ENCODE measurements at places on chromosomes 5 and 9.

DNA sequence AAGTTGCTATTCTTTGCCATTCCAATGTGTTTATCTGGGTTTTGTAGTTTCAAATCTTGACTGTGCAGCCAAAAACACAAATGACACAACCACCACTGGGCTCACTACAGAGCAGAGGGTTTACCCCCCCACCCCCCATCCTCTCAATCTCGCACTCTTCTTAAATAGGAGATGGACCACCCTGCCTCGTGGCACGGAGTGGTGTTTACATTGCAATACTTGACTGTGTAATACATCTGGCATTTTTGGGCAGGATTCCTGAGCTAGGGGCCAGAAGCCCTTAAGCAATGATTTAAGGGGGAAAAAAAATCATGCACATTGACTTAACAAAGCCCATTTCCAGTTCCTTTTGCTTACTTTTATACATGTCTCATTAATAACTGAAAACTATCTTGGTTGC is 19.0 kb downstream of the PTCH1 start:
- no peak for DNase-seq

GRCh38 chr5:5291357-5291756 is 131.1 kb upstream of the ICE1 start:
- no peak for DNase-seq

- no peak for DNase-seq
These were observed 25.0 kb downstream of the MAST4 start for GRCh38 chr5:66621146-66621545.

DNA sequence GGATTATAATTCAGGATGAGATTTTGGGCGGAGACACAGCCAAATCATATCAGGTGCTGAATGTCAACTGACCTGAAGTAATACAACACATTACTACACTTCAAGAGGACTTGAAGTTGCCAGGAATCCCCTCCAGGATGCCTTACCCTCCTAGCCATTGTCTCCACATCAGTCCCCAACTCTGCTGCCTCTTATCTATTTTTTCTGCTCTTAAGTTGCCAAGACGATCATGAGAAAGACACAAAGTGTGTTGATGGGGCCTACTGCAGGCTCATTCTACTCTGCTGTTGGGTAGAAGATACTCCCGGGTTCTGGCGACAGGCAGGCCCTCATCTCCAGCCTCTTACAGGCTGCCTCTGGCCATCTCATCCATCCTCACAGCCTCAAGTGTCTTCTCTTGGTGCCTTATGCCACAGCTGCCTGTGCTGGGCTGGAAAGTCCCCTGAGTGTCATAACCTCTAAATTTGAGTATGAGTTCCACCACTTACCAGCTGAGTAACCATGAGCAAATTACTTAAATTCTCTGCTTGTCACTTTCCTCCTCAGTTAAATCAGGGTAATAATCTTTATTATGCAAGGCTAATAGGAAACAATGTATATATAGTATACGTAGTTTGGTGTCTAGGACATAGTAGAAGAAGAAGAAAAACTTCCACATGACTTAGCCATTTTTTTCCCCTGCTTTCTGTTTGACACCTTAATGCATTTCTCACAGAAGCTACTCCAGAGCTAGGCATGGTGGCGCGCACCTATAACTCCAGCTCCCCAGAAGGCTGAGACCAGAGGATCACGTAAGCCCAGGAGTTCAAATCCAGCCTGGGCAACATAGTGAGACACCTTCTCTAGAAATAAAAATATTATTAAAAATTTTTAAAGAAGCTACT is 73.0 kb upstream of the SNX2 start:
- no peak for DNase-seq

GRCh38 chr9:128631636-128632035 is 25.0 kb downstream of the DYNC2I2 start:
- DNase-seq: no peak

- DNase-seq: no peak
These were observed 17.7 kb downstream of the SRP19 start for GRCh38 chr5:112878760-112879159.

GRCh38 chr5:124446120-124446519 is 300.3 kb downstream of the ZNF608 start:
- no peak for DNase-seq

DNA sequence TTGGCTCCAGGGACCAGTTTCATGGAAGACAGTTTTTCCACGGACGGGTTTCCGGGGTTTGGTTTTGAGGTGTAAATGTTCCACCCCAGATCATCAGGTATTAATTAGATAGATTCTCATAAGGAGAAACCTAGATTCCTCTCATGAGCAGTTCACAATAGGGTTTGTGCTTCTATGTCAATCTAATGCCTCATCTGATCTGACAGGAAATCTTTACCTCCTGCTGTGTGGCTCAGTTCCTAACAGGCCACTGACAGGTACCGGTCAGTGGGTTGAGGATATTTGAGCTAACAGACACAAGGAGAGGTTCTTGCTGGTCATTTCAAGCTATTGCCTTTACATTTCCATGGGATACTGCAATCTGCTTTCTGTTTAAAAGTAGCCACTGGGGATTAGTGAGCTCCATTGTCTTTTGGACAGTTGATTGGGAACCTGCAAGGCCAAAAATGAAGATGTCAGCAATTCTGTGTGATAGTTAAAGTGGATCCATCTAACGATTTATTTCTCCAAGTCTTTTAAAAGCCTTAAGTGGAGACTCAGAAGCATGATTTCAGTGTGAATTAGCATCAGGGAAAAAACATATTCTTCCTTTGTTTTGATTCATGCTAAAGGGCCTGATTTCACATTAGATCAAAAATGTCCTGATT is 38.6 kb downstream of the MRPS30 start:
- DNase-seq: no peak

GRCh38 chr5:63960646-63961045 is 1.6 kb downstream of the HTR1A start:
- no peak for DNase-seq

DNA sequence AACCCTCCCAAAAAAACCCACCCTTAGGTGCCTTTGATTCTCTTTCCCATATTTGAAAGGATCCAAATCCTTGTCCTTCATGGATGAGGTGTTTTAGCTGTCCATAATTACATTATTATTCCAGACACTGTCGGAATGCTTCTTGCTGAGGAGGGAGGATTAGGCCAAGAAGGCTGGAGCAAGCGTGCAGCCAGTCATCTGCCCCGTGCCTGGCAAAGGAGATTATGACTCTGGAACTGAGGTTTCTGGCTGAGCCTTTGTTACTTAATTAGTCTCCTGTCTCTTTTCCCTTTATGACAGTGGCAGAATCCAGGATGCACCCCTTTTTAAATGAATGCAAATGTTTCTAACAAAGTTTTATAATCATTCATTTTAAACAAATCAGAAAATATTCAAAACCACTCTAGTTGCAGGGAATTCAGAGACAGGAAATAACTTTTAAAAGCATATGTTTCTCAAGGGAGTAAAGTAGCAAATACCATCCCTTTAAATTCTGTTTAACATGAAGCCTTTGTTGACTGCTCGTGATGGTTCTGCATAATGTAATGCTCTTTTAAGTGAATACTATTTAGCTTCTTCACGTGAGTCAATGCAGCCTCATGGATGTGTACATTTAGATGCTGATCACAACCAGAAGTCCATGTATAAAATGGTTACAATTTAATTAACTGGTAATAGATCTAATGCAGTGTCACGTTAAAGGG is 69.8 kb downstream of the GALNT10 start:
- no peak for DNase-seq

DNA sequence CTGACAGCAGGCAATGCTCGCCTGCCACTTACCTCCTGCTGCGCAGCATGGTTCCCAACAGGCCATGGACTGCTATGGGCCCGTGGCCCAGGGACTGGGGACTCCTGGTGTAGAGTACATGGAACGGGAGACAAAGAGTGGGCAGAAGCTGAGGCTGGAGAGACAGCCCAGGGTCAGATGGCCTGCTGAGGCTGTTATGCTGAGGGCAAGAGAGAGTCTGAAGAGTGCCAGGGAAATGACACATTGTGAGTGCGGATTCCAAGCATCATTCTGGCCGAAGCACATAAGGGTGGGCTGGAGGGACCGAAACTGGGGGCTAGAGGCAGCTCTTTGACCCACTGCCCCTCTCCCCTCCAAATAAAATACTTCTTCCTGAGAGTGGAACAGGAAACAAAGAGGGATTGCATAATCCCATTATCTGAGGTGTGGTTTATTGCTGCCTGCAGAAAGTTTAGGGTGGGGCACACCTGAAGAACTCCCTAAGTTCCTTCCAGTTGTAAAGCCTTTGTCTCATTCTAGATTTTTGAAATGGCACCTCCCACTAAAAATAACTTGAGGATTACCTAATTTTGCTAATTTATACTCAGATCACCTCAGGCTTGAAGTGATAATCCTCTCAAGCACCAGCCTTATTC is 158.1 kb downstream of the ATP10B start:
- DNase-seq: no peak

DNA sequence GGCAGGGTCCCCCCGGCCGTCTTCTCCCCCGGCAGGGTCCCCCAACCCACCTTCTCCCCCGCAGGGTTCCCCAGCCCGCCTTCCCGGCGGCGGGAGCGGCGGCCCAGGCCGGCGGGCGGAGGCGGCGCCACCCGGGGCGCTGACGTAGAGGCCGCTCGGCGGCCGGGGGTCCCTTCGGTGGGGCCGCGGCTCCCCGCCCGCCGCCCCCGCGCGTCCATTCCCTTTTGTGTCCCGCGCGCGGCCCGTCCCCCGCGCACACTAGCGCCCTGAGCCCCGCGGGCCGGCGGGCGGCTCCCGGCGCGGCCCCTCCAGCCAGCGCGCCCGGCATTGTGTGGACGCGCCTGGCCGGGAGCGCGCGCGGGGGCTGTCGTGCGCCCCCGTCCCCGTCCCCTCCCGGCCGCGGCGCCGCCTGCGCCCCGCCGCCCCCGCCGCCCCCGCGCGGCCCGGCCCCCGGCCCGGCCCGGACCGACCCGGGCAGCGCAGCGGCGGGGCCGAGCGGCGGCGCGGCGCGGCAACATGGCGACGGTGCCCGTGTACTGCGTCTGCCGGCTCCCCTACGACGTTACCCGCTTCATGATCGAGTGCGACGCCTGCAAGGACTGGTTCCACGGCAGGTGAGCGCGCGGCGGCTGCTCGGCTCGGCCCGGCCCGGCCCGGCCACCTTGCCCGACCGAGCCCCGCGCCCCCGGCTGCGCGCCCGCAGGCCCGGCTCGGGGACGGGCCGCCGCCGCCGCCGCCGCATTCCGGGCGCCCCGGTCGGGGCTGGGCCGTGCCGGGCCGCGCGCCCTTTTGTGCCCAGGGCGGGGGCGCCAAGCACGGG is at the start of gene PHF2:
PHF2 (plus strand) TSS at position 327 of the 820 bp plus-strand sequence; CDS start at position 517, 190 bp downstream.
- DNase-seq: no peak

GRCh38 chr5:156339139-156339841 is 12.3 kb downstream of the SGCD start:
- no peak for DNase-seq

GRCh38 chr5:88396000-88396535 is 127.4 kb upstream of the TMEM161B start:
- DNase-seq: no peak

- peak; percentile 54 for DNase-seq
These were observed at the start of the genes GBA2 and RGP1 for GRCh38 chr9:35748858-35749514. Gene GBA2 (minus strand): TSS chr9:35749228. CDS start chr9:35748704, 524 bp downstream. Gene RGP1 (plus strand): TSS chr9:35749287. CDS start chr9:35749756, 469 bp downstream.

GRCh38 chr5:103582364-103582763 is 19.8 kb upstream of the NUDT12 start:
- peak; percentile 76 for DNase-seq

DNA sequence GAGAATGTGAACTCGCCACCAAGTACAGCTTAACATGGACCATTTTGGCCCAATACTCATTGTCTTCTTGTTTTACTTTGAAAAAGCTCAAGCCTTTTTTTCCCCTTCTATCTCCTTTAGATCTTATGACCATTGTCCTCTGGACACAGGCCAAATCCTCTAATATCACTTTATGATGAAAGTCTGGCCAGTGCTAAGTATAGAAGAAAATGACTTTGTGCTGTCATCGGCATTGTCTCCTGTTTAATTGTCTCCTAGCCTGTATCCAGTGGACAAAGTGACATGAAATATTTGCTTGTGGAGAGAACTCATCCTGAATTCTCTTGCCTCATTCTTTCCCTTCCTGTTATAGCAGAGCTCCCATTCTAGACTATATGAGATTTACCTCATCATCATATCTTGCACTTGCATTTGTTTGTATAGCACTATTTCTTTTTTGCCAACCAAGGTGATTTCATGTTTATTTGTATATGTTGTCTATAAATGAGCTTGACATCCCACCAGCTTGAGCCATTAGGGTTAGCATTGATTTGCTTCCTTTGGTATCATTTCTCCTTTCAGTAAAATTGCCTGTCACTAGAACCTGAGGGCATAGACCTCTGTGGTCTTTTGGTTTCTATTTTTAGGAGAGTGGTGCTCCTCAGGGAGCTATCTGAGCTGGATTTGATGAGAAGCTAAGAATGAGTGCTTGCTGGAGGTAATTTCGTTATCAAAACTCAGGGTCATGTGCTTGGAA is 18.8 kb upstream of the TNFAIP8 start:
- DNase-seq: no peak

DNA sequence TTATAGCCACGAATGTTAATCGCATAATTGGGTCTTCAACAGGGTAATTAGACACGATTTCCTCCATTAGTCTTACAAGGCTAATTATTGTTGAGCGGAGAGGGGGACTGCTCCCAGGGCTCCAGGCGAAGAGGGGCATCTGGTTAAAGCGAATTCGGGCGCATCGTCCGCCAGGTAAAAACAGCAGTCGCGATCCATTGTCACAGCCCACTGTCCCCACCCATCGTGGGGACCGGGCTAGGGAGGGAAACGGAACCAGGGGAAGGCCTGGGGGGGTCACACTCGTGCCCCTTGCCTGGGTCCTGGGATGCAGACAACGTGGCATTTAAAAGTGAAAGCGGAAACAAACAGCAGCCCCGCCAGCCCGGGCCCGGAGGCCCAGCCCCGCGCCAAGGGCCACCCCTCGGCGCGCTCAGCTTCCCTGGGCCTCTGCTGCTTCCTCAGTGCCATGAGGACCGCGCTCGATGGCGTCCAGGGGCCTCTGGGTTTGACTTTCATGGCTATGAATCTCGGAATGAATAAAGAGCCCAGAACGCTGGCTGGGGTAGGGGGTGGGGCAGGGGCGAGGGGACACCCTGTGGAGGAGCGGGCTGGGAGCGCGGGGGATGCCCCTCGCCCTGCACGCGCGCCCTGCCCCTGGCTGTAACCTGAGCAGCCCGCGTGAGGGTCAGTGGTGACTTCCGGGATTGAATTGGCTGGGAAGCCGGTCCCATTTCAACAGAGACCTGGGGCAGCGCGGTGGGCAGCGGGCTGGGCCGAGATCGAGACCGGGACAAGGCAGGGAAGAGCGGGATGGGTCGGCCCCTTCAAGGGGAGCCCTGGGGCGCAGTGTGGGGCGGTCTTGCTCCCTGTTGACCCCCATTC is 99.9 kb downstream of the GTF3C4 start:
- DNase-seq: peak; percentile 71

DNA sequence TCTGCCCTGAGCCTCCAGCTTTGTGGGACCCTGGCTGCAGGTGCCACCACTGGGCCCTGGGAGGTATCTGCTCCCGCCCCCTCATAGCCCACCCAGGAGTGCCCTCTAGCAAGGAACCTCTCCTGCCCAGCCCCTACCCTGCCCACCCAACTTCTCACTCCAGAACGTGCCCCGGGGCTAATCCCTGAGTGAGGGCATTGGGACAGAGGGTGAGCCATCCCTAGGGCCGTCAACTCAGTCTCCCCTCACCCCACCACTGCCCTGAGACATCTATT is 2.7 kb upstream of the RASGEF1C start:
- DNase-seq: no peak

- no peak for DNase-seq
These were observed 41.3 kb upstream of the ITGA2 start for GRCh38 chr5:52947851-52948250.
